Stromal cell of bone marrow (primary cell): ENCODE measurements at places on chromosomes 2 and 18.

DNA sequence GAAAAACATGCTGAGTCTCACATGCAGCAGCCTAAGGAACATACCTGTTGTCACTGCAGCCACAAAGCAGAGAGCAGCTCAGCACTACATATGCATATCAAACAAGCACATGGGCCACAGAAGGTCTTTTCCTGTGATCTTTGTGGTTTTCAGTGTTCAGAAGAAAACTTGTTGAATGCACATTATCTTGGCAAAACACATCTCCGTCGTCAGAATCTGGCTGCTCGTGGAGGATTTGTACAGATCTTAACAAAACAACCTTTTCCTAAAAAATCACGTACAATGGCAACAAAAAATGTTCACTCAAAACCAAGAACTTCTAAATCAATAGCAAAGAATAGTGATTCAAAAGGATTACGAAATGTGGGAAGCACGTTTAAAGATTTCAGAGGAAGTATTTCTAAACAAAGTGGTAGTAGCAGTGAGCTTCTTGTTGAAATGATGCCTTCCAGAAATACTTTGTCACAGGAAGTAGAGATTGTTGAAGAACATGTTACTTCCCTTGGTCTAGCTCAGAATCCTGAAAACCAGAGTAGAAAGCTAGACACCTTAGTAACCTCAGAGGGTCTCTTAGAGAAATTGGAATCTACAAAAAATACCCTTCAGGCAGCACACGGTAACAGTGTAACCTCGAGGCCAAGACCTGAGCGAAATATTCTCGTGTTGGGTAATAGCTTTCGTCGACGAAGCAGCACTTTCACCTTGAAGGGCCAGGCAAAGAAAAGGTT lies 34.1 kb downstream of the ZNF407 start:
- DNase-seq: no peak

DNA sequence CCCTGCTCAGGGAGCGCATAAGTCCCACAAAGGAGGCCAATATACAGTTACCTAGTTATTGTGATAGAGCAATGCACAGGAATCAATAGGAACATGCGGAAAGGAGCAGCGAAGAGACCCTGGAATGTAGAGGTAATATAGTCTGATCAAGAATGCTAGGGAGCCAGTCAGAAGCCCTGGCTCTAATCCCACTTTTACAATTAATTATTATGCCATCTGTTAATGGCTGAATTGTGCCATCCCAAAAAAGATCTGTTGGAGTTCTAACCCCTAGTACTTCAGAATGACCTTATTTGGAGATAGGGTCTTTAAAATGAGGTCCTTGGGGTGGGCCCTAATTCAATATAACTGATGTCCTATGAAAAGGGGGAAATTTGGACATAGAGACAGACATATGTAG lies 7.7 kb upstream of the SPATS2L start:
- no peak for DNase-seq

- no peak for DNase-seq
Observed at GRCh38 chr2:36459725-36460137, 104.2 kb downstream of the CRIM1 start.

- DNase-seq: no peak
Observed at GRCh38 chr2:217530392-217531090, 472.3 kb downstream of the TNS1 start.

DNA sequence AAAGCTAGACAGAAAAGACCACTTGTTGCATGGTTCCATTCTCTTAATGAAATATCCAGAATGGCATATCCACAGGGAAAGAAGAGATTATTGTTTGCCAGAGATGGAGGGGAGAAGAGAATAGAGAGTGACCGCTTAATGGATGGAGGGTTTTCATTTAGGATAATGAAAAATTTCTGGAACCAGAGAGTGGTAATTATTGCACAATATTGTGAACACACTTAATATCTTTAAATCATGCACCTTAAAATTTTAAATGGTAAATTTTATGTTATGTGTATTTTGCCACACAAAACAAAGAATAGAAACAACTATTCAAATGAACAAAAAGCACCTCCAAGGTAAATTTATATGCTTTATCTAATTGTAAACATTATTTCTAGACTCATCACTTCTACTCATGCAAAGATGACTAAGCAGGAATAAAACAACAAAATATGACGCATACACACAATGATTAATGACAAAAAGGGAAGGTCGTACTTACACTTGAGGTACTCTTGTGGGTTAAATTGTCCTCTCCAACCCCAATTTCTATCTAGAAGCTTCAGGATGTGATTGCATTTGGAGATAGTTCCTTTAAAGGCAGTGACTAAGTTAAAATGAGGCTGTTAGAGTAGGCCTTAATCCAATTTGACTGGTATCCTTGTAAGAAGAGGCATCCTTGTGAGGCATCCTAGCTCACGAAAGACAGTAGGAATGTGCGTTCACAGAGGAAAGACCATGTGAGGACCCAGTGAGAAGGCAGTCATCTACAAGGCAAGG lies 18.7 kb upstream of the DHRS9 start:
- DNase-seq: no peak

DNA sequence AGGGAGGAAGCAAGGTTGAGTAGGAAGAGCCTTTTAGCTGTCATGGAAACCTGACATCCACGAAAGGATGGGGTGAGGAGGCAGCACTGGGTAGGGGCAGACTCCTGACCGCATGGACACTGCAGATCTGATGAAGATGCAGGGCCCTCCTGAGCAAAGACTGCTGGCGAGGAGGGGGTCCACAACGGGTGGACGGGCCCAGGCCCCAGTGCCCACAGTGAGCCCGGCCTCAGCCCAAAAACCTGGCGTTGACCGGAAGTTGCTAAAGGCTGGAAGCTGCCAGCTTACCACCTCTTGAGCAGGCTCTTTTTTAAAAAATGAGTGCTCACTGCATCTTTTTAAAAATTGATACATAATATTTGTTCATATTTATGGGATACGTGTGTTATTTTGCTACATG lies 247.3 kb downstream of the SH3BP4 start:
- no peak for DNase-seq

- DNase-seq: peak; percentile 62
Observed at GRCh38 chr2:120736624-120737339, 1.1 kb downstream of the GLI2 start.

GRCh38 chr2:136207665-136208064 lies 89.7 kb upstream of the CXCR4 start:
- DNase-seq: no peak
